ENCODE measurements at places on chromosomes 6 and 20. TPM values are rescaled to one million over a fixed set of nuclear protein-coding genes. Genes with fewer than 3 reads are reported as not detected.

PLN gene
- 22.7 TPM for polyA plus RNA-seq

CLVS2 gene
- polyA plus RNA-seq = not detected

NKAIN2 gene
- polyA plus RNA-seq = 0.39 TPM

LPIN3 gene
- polyA plus RNA-seq = 29.4 TPM

EYA4 gene
- 0.99 TPM for polyA plus RNA-seq

MACROD2 gene
- 3.0 TPM for polyA plus RNA-seq

DCBLD1 gene
- 4.1 TPM for polyA plus RNA-seq

SPAG4 gene
- polyA plus RNA-seq = 13.1 TPM

HNF4A gene
- polyA plus RNA-seq = 42.1 TPM

SPTLC3 gene
- polyA plus RNA-seq = 7.1 TPM

LHFPL5 gene
- polyA plus RNA-seq = not detected

TBX18 gene
- polyA plus RNA-seq = not detected

TFAP2D gene
- not detected for polyA plus RNA-seq

CCN6 gene
- 8.4 TPM for polyA plus RNA-seq

CST2 gene
- not detected for polyA plus RNA-seq

SOX18 gene
- 36.5 TPM for polyA plus RNA-seq

Data from kidney (tissue), 22 donors.